ENCODE measurements at places on chromosomes 6 and 20.

DNA sequence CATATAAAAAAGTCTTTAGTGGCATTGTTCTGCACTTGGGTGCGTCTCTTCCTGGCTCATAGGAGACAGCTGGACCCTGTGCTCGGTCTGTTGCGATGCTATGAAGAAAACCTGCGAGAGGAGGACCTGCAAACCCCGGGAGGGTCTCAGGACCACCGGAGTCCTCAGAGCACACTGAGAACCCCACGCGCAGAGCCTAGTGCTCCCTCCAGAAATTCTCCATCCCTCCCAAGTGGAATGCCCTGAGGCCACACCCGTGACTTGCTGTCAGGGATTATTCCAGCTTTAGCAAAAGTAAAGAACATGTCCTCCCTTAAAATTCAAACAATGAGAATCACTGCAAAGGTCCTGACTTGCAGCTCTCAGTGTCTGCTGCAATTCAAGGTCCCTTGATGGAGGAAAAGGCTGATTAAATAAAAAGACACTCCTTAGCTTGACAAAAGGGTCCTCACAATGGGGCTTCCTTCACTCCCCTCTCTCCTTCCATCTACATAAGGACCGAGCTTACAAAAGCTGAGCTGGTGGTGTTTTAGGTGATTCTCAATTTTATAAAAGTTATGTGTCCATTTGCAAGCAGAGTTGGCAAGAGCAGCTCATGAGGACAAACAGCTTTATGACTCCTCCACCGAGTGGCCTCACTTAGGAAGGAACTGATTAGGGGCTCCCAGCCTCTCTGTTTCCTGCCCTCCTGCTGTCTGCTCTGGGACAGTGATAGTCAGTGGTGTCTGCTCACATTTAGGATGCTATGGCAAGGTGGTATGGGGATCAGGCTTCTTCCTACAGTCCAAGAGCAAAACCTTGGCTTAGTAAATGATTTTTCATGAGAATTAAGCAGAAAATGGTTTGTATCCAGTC lies 97.0 kb downstream of the RAMACL start:
- no peak for DNase-seq

- DNase-seq, result no peak
Observed at GRCh38 chr20:40724566-40724965, 35.5 kb upstream of the MAFB start.

DNA sequence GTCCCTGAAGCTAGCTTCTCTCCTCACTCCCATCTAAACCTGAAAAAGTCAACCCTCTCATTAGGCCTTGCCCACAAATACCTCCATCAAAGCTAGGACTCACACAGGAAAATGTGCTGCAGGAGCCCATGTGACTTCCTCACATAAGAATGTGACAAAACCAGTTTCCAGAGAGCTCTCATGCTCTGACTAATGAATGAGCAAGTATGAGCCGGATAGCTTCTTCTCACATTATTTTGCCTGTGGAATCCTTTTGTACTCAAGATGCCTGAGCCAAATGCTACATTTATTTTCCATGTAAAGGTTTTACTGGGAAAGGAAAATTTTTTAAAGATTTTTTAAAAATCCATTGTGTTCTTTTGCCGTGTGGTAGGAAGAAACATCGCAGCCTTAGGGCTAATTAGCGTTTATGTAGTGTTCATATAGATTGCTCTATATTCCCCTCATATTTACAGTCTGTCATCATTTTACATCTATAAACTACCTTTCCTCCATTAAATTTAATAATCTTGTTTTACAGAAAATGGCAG lies 68.6 kb upstream of the CCN6 start:
- DNase-seq, result peak; percentile 73

- no peak for DNase-seq
Observed at GRCh38 chr6:159257846-159258245, 88.6 kb downstream of the FNDC1 start.

DNA sequence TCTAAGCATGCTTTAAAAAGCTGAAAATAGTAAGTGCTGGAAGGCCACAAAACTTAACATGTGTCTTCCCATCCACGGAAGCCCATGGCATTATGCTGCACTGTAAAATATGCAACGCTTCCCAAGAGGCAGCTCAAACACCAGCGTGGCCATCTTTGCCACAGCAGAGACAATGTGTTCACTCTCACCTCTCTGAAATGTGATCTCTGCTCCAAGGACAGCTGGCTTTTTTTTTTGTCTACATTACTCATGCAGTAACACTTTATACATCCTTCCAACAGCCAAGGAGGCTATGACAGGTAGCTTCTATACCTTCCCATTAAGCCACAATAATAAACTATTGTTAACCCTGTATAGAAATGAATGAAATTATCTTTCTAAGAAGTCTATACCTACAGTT lies 49.2 kb downstream of the BLOC1S5 start:
- no peak for DNase-seq
